Smooth muscle cell of bladder (primary cell): ENCODE measurements at places on chromosomes 12 and 14. TPM values are rescaled to one million over a fixed set of nuclear protein-coding genes. Genes with fewer than 3 reads are reported as not detected.

The DYRK2 gene
- total RNA-seq, result 14.8 and 36.7 TPM in 2 replicates

The OR4L1 gene
- total RNA-seq, result not detected in 2 replicates

The SPX gene
- under 0.01 and 0.18 TPM in 2 replicates for total RNA-seq

The TAS2R13 gene
- total RNA-seq, result 0.65 and 0.85 TPM in 2 replicates

The CLEC9A gene
- total RNA-seq, result not detected in 2 replicates

The FOXG1 gene
- total RNA-seq, result under 0.01 TPM in 2 replicates

The GLIPR1L1 gene
- total RNA-seq, result not detected in 2 replicates

The CLEC4D gene
- not detected in 2 replicates for total RNA-seq

The TMEM132D gene
- under 0.01 TPM in 1 of 2 replicates, not detected in the other for total RNA-seq

The TC2N gene
- 0.28 and 0.65 TPM in 2 replicates for total RNA-seq

The NPFF gene
- total RNA-seq, result not detected in 2 replicates

The TAS2R43 gene
- 1.3 TPM in 1 of 2 replicates, not detected in the other for total RNA-seq

The PIWIL1 gene
- total RNA-seq, result not detected in 2 replicates

The CCDC198 gene
- not detected in 2 replicates for total RNA-seq

The MMP19 gene
- total RNA-seq, result 5.9 and 6.1 TPM in 2 replicates
